ENCODE measurements at places on chromosomes 4 and X. TPM values are rescaled to one million over a fixed set of nuclear protein-coding genes. Genes with fewer than 3 reads are reported as not detected.

The CFI gene
- 3.0 TPM for polyA plus RNA-seq

The NEK1 gene
- 2.3 TPM for polyA plus RNA-seq

The CDX4 gene
- polyA plus RNA-seq, result not detected

The ZCCHC12 gene
- not detected for polyA plus RNA-seq

The HNRNPH2 gene
- polyA plus RNA-seq, result 17.9 TPM

The MND1 gene
- polyA plus RNA-seq, result 0.44 TPM

The ATP6AP2 gene
- 297 TPM for polyA plus RNA-seq

The CNGA1 gene
- polyA plus RNA-seq, result 0.04 TPM

The ZAR1 gene
- polyA plus RNA-seq, result not detected
